AML-193 (cell line): ENCODE measurements at places on chromosomes 3 and 15.

- DNase-seq, result no peak
Measured at GRCh38 chr15:88613074-88613944, 7.8 kb upstream of the AEN start.

- no peak for DNase-seq
Measured at GRCh38 chr15:78109156-78109555, 16.8 kb downstream of the SH2D7 start.

GRCh38 chr3:121724130-121724529 is 25.4 kb downstream of the GOLGB1 start:
- no peak for DNase-seq

DNA sequence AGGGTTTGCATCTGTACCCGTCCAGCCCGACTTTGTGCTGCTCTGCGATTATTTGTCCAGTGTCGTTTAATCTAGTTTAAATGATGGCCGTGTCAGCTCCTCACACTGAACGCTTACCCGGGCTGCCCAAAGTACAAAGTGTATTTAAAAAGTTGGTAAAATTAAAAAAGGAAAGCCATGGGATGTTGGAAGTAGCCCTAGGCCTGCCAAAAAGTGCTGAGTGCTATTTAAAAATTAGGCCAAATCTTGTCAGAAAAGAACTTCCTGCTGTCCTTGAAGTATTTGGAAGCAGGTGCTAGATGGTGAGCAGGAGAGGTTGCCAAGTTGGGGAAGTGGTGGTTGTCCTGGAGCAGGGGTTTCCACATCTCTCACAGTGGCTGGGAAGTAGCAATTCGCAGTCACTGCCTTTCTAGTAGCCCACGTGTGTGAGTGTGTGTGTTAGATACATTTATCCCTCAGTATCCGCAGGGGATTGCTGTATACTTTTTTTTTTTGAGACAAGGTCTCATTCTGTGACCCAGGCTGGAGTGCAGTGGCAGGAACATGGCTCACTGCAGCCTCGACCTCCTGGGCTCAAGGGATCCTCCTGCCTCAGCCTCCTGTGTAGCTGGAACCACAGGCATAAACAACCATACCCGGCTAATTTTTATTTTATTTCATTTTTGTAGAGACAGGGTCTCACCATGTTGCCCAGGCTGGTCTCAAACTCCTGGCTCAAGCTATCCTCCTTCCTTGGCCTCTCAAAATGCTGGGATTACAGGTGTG is 664 bp downstream of the PPCDC start:
- peak; percentile 74 for DNase-seq

GRCh38 chr15:83815506-83815905 is 161.6 kb downstream of the ADAMTSL3 start:
- no peak for DNase-seq

DNA sequence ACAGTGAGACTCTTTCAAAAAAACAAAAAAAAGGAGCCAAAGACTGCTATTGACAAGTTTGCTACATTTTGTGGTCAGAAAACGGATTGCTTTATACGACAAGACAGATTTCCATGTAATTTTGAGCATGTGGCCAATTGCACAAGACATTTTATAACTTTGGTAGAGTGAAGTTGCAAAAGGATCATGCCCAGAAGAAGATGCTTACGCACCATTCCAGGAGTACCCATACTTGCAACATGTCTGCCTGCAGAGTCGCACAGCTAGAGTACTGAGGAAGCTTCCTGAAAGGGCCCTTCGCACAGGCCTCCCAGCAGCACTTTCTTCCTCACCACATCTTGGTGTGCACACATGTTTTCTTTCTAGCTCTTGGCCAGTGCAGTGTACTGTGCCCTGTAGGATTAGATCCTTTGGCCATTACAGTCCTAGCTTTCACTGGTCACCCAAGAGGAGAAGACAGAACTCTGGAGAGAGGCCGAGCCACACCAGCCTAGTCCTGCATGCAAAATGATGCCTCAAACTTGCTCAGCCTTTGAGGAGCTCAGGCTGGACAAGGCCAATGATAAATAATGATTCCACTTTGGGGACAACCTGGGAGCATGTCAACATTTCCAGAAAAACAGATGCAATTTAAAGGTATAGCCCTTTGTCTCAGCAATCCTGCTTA is 11.7 kb downstream of the CHDH start:
- DNase-seq, result peak; percentile 35

DNA sequence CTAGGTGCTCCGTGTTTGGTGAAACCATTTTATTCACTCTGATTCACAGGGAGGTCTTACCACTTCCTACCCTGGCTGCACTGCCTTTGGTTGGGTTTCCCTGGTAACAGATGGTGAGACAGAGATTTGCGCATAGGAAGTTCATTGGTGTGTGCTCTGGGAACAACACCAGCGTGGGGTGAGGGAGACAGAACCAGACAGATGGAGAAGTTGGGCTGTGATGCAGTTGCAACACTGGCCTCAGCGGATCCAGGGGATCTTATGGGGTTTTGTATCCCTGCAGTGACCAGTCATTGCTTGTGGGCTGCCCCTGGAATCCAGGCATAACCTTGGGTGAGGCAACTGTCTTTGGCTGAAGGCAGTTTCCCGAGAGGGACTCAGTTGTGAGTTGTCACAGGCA is 12.5 kb upstream of the IL16 start:
- no peak for DNase-seq

DNA sequence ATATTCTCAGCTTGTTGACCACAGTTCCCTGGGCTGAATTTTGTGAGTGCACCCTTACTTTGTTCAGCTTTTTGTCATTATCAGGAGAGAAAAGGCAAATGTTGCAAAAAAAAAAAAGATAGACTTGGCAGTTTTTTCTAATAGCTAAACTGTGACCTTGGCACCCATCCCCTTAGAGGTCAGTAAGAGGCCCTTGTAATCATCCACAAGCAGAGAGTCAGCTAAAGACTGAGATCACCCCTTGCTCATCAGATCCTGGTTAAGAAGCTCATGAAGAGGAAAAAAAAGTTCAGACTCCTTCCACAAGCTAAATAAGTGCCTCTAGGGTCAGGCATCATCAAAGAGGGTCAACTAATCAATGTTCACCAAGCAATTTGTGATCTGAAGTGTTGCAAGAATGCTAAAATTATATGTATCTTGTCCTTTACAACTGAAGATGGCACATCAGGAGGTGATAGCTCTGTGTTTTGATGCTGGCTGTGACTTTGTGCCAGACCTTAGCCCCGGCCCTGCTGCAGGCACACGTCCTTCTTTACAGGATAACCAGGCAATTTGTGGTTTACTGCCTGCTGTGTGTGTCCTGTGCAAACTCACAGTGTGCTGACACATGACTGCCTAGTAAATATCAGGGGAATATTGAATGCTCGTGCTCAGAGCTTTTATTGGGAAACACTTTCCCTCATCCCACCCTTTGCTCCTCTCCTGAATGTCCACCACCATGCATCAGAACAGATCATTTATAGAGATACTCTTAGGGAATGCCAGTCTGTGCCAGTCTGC is 262.9 kb downstream of the IL5RA start:
- no peak for DNase-seq

- no peak for DNase-seq
Measured at GRCh38 chr15:80721476-80721875, 26.4 kb downstream of the ABHD17C start.

GRCh38 chr3:42983927-42984326 is 4.8 kb downstream of the GASK1A start:
- DNase-seq, result no peak

DNA sequence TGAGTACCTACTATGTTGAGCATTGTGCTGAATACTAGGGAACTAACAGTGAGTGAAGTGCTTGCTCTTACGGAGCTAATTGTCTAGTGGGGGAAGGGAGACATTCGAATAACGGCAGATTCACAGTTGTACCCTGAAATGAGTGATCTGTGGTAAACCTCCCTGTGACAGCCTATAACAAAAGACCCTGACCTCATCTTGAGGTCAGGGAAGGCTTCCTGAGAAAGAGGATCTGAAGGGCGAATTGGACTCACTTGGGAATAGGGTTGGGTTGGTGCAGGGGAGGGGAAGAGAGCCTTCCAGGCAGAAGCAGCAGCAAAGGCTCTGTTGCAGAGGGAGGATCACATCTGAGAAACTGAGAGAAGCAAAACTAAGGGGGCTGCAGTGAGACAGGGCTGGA is 13.2 kb downstream of the HPS3 start:
- no peak for DNase-seq

GRCh38 chr3:116030131-116030850 is 407.0 kb downstream of the GAP43 start:
- DNase-seq, result no peak

DNA sequence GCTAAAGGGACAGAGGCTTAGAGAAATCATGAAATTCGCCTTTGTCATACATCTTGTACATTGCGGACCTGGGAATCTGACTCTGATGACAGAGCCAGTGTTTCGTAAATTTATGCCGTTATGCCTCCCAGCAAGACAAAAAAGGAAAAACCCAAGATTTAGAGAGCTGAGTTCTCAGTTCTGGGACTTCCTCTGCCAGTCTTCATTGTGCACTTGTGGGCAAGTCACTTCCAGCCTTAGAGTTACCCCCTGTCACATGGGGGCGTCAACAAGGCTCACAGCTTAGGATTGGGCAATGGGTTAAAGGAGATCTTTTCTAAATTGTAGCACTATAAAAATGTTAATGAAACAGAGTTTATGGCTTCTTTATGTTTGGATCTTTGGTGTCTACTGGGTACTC is 41.9 kb upstream of the MITF start:
- no peak for DNase-seq

GRCh38 chr3:170270282-170270881 is 48.2 kb downstream of the PRKCI start:
- no peak for DNase-seq

DNA sequence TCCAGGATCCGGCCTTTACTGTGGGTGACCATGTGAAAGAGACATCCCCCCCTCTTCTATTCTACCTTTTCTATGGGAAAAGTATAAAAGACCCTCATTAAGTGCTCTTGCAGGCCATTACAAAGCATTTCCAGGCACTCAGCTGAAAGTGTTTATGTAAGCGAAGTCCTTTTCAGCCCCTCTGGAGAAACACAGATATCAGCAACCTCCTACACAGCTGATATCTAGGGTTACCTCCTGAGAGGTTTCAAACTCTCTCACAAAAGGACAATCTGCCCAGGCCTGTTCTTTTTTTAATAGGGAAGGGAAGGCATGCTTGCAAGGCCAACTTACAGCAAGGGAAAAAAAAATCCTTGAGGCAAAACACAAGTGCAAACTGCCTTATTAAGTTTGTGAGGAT is 12.6 kb downstream of the ETV5 start:
- no peak for DNase-seq

DNA sequence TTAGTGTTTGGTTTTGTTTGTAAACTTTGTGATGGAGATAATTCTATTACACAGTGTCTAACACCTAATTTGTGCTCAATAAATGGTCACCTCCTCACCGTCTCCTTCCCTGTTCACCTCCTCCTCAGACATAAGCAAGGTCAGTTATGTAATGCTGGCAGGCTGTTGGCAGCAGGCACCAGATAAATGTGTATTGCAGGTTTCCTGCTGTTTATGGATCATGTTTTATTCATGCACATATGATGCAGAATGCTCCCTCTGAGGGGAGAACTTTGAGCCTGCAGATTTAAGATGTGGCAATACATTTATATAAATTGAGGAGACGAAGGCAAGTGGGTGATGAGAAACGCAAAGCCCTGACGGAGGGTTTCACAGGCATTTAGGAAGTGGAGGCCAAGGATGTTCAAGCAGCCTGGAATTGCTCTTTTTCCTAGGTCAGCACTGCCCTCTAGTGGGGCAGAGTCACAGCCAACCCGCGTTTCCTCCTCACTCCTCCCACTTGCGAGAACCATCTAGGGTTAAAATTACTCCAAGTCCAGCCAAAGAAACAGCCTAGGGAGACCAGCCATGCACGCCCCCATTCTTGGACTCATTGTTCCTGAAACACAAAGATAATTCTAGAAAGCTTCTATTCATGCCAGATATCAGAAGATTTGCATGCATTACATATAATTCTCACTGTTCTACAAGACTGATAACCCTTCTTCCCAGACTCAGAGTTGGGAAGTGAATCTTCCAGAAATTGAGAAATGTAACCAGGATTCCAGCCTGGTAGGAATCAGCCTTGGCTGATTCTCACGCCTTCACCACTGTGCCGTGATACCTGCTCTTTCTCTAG is 228.7 kb downstream of the SLCO3A1 start:
- peak; percentile 55 for DNase-seq

GRCh38 chr15:48940508-48940907 is 23.2 kb downstream of the SHC4 start:
- DNase-seq, result no peak

- no peak for DNase-seq
Measured at GRCh38 chr3:174483254-174483653, 375.9 kb upstream of the NAALADL2 start.

GRCh38 chr15:60062826-60063225 is 58.7 kb downstream of the FOXB1 start:
- DNase-seq, result no peak

- peak; percentile 94 for DNase-seq
Measured at GRCh38 chr3:112579232-112579631, 17.4 kb downstream of the SLC35A5 start.

GRCh38 chr3:129644836-129645235 is 38.4 kb upstream of the PLXND1 start:
- DNase-seq, result no peak

DNA sequence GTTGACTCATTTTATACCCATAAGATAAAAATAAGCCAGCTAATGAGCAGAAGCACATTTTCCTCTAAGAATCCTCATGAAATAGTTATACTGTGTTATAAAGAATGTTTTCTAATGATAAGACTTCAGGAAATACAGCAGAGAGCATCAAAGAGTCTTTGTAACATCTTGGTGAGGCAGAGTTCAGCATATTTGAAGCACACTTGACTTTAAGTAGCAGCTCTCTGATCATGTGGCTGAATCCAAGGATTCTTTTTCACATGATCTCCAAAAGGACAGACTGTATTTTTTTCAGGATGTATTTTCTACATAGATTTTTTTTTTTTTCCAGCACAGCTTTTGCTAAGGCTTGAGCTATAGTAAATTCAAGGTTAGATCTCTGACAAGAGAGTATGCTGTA is 195.1 kb downstream of the SI start:
- DNase-seq, result no peak

GRCh38 chr3:86988235-86988634 is 2.7 kb downstream of the VGLL3 start:
- no peak for DNase-seq

- DNase-seq, result no peak
Measured at GRCh38 chr3:67090474-67090873, 92.4 kb downstream of the KBTBD8 start.

- peak; percentile 36 for DNase-seq
Measured at GRCh38 chr3:16504242-16504641, 9.3 kb downstream of the RFTN1 start.

GRCh38 chr3:195175476-195176337 is 95.3 kb downstream of the XXYLT1 start:
- no peak for DNase-seq

DNA sequence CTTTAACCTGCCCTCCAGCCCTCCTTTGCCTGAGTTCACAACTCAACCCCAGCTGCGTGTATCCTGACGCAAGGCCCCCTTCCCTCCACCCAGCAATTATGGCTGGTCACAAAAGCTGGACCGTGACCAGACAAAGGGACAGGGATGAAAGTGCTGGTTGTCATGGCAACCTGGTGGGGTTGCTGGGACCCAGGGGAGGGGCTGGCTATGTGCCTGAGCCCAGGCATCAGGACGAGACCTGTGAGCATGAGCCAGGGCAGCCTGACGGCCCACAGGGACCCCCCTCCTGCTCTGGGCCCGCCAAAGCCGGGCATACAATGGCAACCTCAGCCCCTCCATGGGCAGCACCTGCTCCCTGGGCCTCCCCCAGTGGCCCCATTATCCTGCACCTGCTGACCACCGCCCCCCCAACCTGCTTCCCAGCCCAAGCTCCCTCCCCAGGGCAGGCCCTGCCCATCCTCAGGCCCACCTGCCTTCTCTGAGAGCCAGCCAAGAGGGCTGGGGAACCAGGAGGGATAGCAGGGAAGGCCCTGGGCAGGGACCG is 4.5 kb upstream of the DNAH1 start:
- DNase-seq, result no peak
